ENCODE measurements at places on chromosomes 12 and 14.

DNA sequence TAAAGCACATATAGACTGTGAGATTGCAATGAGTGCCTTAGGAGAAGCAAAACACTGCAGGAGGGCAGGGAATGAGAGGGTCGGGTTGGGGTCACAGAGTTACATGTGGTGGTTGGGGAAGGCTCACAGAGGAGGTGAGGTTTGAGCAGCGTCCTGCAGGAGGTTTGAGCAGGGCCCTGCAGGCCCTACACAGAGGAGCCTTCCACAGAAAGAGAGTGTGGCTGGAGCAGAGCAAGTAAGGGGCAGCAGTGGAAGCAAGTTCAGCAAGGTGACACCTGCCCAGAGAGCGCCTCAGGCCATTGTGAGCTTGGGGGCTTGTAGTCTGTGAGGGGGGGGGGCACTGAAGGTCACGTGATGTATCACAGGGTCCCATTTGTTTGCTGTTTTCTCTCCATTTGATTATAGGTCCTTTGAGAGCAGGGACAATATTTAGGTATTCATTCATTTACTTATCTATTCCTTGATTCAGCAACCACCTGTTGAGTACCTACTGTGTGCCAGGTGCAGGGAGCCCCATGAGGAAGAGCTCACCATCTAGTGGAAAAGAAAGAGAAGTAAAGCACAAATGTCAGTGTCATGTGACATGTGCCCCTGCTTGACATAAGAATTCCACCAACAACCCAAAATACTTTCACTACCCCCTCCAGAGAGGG is 56.6 kb downstream of the GALNT16 start:
- DNase-seq = no peak

GRCh38 chr12:132118876-132119275 is 25.2 kb downstream of the DDX51 start:
- no peak for DNase-seq

DNA sequence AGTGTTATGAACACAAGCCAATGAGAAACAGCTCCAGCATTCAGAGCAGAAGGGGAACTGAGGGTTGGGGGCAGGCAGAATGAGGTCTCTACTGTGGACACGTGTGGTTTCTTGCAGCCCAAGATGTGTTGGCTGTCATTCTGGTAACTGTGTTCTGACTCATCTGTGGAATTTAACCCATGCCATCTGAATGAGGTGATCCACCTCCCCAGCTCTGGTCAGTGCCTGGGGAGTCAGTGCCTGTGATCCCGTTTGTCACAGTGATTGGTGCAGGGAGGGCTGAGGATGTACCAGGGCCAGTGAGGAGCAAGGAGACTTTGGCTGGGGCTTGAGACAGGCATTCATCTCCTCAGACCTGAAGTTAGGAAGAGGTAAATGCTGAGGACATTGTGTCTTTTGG is 216.8 kb downstream of the MSRB3 start:
- peak; percentile 88 for DNase-seq

DNA sequence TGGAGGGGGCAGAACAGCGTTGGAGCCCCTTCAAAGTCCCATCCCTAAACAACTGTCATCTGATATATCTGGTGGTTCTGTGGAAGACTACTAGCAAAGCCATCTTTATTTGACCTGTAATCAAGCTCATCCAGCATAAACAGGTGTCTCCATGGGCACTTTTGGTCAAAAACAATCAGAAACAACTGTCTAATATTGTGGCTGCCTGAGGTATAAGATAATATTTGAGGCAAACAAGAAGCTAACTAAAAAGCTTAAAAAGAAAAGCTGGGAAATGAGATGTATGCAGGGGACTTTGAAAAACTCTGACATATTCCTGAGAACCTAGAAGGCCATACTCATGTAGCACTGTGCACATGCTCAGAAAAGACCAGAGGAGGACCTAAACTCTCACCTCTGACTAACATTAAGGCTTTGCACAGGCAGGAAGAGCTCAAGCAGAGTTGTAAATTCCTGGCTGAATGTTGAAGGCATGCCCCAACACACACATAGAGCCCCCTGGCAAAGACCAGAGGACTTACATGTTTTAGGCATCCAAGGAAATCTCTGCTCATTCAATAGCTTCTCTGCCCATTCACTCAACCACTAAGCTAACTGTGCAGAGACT is 27.2 kb upstream of the AP4S1 start:
- DNase-seq = no peak

DNA sequence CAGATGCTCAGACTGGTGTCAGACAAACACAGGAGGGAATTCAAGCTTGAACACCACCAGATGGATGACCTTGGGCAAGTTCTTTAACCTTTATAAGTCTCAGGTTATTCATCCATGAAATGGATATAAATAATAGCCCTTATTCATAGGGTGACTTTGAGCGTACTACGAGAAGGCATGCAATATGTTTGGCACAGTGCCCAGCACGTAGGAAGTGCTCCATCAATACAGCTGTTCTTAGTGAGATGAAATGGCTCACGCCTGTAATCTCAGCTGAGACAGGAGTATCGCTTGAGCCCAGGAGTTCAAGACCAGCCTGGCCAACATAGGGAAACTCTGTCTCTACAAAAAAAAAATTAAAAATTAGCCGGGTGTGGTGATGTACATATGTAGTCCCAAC is 84.8 kb upstream of the FICD start:
- DNase-seq = no peak

DNA sequence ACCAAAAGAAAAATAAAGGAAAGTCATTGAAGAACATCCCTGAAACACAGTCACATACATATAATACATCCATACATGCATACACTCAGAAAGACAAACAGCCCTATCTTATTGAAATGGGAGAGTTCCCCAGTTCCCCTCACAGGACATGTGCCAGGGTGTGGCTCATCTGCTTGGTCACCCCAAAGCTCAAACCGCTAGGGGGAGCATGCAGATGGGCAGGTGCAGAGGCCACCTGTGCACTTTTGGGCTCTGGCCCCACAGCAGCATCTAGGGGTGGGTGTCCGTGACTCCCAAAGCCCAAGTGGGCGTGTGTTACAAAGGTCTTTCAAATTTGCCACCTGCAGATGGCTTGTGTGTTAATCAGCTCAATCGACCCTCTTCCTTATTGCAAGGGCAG is 75.2 kb downstream of the CMAS start:
- DNase-seq = no peak

DNA sequence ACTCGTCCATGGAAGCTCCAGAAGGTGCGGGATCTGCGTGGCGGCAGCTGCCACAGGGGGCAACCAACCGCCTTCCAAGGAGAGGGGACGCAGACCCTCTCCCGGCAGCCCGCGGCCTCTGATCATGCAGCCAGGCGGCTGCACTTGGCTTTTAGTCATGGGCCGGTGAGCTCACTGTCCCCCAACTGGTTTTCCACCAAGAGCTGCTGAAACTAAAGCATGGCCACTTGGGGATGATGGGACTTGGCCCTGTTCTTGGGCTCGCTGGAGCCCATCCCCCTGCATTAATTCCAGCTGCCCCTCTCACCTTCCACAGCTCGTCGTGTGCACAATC is 39.1 kb downstream of the CCDC85C start:
- no peak for DNase-seq

DNA sequence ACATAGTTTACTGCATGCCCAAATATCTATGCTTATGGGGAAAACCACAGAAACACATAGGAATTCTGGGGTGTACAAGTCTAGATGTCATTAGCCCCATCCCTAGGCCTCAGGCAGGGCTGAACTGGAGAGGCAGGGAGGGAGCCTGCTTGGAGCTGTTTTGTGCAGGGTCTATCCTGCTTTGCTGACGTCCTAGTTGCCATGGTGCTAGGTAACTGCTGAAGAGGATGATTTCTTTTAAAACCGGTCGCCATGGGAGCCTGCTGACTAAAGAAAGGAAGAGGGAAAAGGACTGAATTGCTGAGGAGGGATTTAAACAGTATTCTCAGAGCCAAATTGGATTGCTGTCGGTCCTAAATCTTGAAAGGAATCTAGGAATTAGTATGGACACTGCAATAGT is 10.7 kb downstream of the GPR19 start:
- DNase-seq = no peak

- no peak for DNase-seq
Measured at GRCh38 chr12:70985850-70986249, 65.3 kb upstream of the PTPRR start.

DNA sequence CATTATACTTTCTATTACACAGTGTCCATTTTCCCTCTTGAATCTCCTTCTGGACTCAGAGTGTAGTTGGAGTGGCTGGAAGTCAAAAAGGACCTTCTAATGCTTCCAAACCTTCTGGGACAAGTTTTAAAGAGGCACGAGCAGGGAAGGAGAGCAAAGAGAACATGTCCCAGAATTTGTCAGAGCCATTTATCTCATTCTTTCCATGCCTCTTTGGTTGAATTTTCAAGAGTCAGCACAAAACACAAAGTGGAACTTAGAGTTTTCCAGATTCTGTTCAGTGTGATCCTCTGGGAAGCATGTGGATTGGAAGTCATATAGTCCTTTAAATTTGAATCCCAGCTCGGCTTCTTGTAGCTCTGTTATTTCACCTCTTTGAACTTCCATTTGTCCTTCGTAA is 138.2 kb upstream of the PWP1 start:
- no peak for DNase-seq

- peak; percentile 67 for DNase-seq
Measured at GRCh38 chr12:69097619-69098368, 141.6 kb upstream of the CPSF6 start.

- peak; percentile 19 for DNase-seq
Measured at GRCh38 chr12:116600959-116601918, 42.1 kb downstream of the MAP1LC3B2 start.

DNA sequence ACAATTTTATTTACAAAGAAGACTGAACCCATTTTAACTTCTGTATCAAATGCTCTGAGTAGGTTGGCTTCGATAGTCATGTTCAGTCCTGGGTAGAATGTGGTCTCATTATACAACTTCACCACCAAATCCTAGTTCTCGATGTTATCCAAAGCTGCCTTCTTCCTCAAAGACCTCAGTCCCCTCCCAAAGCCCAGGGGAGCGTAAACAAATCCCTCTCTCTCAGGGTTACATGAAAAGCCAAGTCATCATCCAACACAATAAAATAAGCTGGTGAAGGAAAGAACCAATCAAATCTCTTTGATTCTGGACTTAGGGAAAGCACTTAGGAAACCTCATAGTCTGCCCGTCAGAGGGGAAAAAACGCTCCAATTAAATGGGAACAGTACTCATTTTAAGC is 9.1 kb downstream of the PTCSC3 start:
- no peak for DNase-seq

- peak; percentile 3 for DNase-seq
Measured at GRCh38 chr12:31954925-31955858, 4.0 kb upstream of the RESF1 start.

GRCh38 chr12:72522411-72522810 is 250.2 kb downstream of the TRHDE start:
- DNase-seq = no peak

GRCh38 chr12:42617622-42618021 is 28.1 kb upstream of the PRICKLE1 start:
- peak; percentile 21 for DNase-seq

- no peak for DNase-seq
Measured at GRCh38 chr12:32997471-32997870, 100.9 kb upstream of the PKP2 start.

DNA sequence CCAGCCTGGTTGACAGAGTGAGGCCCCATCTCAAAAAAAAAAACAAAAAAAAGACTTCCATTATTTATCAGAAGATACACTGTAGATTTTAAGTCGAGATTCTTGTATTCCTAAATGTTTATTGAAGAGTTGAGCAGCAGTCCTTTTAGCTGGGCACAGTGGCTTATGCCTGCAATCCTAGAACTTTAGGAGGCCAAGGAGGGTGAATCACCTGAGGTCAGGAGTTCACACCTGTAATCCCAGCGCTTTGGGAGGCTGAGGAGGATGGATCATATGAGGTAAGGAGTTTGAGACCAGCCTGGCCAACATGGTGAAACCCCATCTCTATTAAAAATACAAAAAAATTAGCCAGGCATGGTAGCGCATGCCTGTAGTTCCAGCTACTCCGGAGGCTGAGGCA is 57.6 kb downstream of the HEATR5A start:
- no peak for DNase-seq

- DNase-seq = peak; percentile 7
Measured at GRCh38 chr12:76784600-76785051, 20.7 kb downstream of the ZDHHC17 start.

- peak; percentile 63 for DNase-seq
Measured at GRCh38 chr12:52454411-52455201, 2.7 kb upstream of the KRT6B start.

GRCh38 chr12:26748741-26749431 is 84.1 kb downstream of the ITPR2 start:
- peak; percentile 64 for DNase-seq

DNA sequence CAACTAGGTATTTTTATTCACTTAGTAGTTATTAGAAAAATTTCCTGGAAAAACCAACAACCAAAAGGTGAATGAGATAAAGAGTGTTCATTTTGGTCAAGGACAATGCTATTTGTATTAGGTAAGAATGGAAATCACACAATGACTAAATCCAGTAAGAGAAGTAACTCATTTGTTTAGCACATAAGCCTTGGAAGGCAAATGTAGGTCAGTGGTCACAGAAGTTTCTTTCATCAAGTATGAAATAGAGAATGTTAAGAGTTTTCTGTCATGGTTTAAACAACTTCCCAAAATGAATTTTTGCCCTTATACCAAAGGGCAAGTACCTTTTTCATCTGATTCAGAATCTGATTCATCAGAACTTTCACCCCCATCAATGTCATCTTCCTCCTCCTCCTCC is 101.7 kb downstream of the KIF21A start:
- DNase-seq = peak; percentile 38

DNA sequence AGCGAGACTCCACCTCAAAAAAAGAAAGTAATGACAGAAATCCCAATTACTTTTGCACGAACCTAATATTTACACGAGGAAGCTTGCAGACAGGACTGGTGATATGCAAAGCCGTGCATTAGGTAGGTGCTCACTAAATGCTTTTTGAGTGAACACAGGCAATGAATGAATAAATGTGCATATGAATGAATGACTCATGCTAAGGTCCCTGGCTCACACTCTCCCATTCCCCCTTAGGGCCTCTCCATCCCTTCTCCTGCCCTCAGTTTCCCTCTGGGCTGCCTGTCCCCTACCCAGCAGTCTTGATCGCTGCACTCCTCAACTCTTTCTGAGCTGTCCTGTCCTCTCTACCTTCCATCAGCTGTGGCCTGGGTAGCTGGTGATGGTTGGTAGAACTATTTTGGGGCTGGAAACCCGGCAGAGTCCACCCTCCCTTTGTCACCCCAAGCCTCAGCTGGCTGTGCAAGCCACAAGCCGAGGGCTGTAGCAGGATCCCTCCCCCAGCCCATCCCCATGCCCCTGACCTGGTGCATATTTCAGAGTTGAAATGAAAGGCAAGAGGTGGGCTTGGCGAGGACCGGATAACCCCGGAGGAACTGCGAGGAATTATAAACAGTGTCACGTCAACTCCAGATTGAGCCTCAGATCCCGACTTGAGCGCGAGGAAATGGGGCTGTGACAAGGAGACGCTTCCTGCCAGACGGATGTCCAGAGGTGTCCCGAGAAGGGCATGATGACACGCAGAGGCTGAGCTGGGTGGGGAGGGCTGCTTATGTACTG is 191.7 kb upstream of the GSC start:
- DNase-seq = no peak

GRCh38 chr12:42097971-42098370 is 46.7 kb downstream of the GXYLT1 start:
- no peak for DNase-seq
